ENCODE measurements at places on chromosomes 6 and 20.

- no peak for DNase-seq
Measured at GRCh38 chr6:102114402-102114801, 720.9 kb downstream of the GRIK2 start.

DNA sequence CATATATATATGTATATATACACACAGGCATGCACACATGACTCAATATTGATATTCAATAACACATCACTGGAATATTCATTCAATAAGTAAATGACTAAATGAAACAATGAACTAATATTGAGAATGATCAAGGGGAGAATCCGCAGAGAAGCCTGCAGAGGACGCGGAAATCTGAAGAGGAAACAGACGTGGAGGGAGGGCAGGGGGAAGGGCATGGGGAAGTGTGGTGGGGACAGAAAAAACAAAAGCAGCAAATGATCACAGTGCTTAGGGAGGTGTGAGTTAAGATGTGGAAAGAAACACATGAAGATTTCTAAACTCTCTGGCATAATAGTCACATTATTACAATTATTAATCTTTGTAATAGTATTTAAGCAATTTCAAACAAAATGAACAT is 14.5 kb downstream of the PERP start:
- no peak for DNase-seq

DNA sequence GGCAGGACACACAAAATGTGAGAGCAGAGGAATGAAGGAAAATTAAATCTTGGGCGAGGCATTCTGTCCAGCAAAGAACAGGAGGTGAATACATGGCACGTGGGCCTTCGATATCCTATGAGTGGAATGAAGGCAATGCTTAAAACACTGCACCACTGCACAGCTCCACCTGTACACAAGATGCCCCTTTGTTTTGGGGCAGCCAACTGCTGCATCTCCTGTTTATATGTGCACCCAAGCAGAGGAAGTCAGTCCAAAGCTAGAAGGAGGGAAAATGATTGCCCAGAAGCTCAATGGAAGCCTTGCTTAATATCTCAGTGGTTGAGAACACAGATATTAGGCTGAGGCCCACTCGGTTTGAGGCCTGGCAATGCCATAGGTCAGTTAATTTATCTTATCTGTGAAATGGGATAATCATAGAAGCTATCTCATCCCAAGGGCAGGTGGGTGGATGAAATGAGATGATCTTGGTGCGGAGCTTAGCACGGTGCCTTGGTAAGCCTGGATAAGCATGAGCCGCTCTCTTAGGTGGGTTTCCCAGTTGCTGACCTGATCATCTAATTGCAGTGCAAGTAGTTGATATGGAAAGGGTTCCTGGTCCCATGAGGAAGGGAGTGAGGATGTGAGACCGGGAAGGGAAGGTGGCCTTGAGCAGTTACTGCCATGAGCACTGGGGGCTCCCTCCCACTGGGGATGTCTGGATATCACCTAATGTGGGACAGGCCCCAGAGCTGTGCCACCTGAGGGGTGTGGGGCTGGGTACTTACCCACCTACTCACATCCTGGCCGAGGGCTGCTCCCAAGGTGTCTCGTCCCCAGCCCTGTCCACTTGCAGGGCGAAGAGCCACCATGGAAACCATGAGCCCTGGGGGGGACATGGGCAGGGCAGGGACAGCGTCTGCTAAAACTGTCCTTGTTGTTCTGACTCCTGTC is 9.9 kb downstream of the BANF2 start:
- no peak for DNase-seq

- no peak for DNase-seq
Measured at GRCh38 chr6:13262302-13263230, 65.8 kb downstream of the TBC1D7 start.

DNA sequence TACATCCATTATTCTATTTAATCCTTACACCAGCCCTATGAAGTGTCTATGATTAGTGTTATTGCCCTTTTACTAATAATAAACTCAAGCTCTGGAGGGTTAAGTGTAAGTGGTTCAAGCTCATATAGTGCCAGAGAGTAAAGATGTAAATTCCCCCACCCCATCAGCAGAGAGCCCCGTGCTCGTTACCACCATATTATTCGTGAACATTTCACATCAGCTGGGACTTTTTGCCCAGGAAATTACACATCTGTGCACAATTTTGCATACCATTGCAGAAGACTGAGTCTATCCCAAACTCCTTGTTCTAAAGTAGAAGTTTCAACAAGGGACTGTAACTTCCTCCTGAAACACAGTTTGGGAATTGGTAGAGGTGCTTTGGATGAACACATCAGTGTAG is 220.1 kb downstream of the BCAS1 start:
- no peak for DNase-seq

DNA sequence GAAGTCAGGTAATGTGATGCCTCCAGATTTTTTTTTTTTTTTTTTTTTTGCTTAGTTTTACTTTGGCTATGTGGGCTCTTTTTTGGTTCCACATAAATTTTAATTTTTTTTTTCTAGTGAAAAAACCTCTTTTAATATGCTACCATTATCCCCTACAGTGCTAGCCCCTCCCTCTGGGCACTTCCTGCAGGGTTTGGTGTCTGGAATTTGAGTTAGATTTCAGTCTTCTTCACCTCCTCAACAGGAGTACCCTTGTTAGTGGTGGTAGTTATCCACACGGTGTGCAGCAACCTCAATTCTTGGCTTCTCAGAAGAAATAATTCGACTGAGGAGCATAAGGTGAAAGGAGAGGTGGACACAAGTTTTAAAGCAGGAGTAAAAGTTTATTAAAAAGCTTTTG is 128.8 kb upstream of the SYNCRIP start:
- no peak for DNase-seq

- no peak for DNase-seq
Measured at GRCh38 chr6:105907991-105908390, 178.1 kb upstream of the PRDM1 start.

DNA sequence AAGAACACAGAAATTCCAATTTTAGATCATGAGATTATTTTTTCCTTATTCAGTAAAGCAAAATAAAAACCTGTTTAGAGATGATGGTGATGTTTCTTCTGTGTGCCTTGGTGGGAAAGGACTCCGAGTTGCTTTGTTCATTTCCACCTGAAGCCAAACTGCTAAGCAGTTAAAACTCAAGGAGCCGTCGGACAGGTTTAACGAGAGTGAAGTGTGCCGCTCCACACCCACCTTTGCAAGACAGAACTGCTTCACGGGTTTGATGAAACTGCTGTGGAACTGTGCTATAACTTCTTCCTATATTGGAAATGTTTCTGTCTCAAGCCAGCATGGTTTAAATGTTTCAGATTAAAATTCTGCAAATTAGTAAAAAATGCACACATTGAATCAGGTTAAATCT is 9.2 kb upstream of the DSP start:
- no peak for DNase-seq

DNA sequence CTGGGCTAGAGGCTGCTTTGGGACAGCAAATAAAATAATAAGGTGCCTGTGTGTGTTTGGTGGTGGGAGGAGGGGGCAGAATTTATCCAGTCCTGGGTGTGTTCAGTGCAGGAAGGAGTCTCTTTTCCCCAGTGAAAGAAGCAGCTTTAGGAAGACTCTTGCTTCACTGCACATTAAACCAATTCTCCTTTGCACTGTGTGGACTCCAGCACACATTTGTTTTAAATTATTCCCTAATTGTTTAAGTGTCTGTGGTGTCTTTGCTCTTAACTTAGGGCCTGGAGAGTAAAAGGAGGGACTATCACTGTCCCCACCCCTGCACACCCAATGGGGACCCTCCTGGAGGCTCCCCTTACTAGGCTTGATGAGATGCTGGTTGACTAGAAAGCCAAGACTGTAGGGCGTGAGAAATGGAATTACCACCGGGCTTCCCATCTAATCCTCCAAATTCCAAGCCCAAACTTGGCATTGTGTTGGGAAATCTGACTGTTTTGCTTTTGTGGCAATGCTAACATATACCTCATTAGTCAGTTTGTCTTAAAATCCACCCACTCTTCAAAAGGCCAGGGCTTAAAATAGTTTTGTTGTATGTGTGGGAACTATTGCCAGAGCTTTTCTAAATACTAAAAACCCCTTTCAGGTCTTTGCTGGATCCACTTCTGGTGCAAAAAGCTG is 13.5 kb upstream of the DAAM2 start:
- DNase-seq: no peak

GRCh38 chr6:147991961-147992360 is 350.7 kb upstream of the SASH1 start:
- no peak for DNase-seq

DNA sequence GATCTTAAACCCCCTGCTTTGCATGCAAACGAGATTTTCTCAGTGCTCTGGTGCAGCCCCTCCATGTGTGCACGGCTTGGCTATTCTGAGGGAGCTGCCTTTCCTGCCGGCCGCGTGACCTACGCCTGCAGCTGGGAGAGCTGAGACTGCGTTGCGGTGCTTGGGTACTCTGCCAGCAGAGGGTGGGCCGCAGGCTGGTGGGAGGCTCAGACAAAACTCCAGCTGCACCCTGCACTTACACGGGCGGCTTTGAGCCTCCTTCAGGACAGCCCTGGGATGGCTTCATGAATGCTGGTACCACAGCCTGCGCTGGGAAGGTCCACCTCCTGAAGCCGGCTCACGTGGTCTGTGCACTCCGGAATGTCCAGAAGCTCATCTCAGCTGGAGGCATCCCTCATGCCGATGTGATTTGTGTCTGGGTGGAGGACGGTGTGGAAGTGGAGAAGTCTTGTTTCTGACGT is 223.7 kb downstream of the DLL1 start:
- DNase-seq: no peak

- peak; percentile 24 for DNase-seq
Measured at GRCh38 chr20:4084096-4084495, 68.7 kb upstream of the RNF24 start.

GRCh38 chr6:155186052-155186658 is 77.7 kb upstream of the CLDN20 start:
- DNase-seq: no peak

- no peak for DNase-seq
Measured at GRCh38 chr20:9163995-9164394, 95.1 kb downstream of the PLCB4 start.

GRCh38 chr6:141313986-141314385 is 818.7 kb upstream of the GJE1 start:
- no peak for DNase-seq

DNA sequence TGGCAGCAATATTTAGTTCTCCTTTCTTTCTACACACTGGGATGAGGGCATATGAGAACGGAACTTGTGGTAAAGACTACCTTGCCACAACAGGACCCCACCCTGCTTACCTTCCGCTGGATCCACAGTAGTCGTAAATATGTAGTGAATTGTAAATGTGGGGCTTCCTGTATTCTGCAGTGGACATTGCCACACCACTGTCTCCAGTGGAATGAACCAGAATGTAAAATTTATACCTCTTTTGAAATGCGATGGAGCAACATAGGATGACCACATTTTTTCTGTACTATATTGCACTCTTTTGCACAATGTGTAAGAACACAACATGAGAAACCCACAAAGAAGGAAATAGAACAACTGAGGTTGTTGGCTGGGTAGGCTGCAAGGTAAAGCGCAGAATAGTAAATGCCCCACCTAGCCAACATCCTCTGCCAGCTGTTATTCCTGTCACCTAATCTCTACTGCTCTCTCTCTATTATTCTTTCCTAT is 16.1 kb upstream of the RIPOR2 start:
- DNase-seq: no peak

- DNase-seq: peak; percentile 59
Measured at GRCh38 chr20:54208548-54209176, 775 bp downstream of the PFDN4 start.

- no peak for DNase-seq
Measured at GRCh38 chr20:9570612-9571011, 56.2 kb downstream of the LAMP5 start.

- no peak for DNase-seq
Measured at GRCh38 chr6:6405997-6406714, 85.7 kb upstream of the F13A1 start.

DNA sequence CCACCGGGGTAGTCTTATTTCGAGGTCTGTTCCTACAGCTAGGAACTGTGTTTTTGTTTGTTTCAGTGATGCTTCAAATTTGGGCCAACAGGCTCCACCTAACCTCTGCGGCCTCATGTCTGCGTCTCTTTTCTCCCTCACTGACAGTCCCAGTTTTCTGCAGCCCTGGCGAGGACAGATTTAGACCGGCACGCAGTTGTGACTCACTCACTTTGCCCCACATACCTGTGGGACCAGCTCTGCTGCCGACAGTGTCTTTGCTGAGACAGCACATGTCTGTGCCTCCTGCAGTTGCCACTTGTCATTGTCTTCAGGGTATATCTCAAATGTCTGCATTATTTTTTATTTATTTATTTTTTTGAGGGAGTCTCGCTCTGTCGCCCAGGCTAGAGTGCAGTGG is 29.2 kb downstream of the OSBPL2 start:
- DNase-seq: no peak

GRCh38 chr6:112842330-112842685 is 495.2 kb downstream of the RFPL4B start:
- no peak for DNase-seq

DNA sequence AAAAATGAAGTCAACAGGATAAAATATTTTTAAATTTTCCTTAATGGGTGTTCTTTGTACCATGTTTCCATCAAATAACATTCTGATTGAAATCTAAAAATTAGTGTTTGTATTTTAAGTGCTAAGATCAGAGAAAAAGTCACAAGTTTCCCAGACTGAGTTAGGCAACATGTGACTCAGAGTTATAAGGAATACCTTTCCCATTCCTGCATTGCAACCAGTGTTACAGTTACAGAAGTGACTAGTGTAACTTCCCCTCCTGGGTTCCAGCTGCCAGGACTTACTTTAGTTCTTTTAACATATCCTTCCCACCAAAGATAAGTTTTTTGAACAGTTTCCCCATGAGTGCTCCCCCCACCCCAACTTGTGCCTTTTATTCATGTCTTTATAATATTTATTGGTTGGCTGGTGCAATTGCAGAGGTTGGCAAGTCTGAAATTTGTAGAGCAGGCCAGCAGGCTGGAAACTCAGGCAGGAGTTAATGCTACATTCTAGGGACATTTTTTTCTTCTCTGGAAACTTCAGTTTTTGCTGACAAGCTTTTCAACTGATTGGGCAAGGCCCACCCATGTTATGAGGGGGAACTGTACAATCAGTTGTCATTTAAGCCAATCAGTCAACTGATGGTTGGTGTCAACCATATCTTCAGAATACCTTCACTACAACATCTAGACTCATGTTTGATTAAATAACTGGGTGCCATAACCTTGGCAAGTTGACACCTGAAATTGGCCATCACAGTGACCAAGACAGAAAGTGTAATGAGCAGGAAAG is 22.9 kb upstream of the ESR1 start:
- no peak for DNase-seq

DNA sequence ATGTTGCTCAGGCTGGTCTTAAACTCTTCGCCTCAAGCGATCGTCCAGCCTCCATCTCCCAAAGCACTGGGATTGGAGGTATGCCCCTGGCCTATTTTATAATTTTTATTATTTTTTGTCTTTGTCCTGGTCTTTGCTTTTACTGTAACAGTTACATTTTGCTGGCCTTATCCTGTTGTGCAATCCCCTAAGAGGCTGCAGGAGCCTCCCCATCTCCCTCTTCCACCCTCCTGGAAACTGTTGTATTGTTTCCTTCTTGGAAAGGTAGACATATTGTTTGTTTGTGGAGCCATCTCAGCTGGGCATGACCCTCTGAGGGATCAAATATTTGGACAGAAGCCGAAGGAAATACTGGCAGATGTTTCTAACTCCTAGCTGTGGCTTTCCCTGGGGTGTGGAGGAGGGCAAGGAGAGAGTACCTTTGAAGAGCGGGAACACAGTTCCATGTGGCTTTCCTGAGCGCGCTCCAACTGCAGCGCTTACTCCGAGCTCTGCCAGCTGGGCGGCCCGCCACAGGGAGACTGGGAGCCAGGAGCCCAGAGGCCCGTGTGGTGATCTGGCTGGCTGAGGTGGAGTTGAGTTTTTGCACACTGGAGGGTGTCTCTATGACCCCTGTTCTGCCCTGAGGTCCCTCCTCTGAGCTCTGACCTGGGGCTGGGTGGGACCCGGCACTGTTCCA is 4.9 kb downstream of the MAPK13 start:
- DNase-seq: no peak

GRCh38 chr20:50089787-50090177 is 23.2 kb downstream of the UBE2V1 start:
- DNase-seq: no peak
